ENCODE measurements at places on chromosomes 12 and 14.
A peak's percentile ranks its signal among the peaks of the same experiment; 100 is the strongest.

DNA sequence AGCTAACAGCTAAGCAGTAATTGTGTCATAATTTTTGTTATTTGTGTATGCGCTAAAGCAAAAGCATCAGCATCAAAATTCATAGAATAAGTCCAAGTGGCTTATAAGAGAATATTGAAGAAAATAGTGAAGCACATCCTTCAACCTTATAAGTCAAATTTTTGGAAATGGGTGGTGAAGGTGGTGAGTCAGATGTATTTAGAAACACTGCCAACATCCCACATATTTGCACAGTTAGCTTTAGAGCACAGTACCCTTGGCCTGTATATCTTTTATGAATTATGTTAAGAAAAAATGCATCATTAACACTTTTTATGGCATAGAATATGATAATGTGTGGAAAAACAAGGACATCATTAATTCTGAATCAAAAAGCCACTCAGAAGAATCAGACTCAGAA lies 8.0 kb downstream of the SYT10 start:
- no peak for DNase-seq

- DNase-seq = no peak
Measured at GRCh38 chr14:76446486-76446885, 70.5 kb downstream of the ESRRB start.

GRCh38 chr12:5489017-5489416 lies 57.1 kb downstream of the NTF3 start:
- DNase-seq = no peak

DNA sequence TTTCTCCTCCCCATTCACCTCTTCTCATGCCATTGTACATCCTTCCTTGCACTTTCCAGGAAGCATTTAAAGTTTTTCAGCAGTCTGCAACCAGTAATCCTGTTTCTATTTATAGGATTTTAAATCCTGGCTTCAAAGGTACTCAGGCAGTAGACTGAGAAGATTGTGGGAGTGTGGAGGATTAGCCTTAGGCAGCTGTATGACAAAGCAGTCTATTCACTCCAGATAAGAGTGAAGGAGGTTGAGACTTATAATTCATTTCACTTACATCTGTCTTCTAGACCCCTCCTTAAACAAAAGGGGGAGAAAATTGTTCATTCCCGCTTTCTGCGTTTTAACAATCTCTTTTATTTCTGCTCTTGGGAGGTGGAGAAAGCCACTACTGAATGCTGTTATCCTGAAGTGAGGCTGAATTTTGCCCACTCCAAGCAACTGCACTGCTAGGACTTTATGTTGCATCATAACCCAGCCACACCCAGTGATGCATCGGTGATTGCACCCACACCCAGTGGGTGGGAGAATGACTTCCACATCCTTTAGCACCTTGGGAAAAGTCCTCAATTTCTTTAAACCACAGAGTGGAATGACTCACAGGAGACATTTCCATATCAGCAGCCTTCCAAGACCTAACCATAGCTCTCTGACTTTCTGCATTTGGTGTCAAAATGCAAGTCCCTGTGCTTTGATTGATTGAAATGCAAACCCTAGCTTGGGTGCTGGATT lies 382.5 kb upstream of the ATP2B1 start:
- no peak for DNase-seq

DNA sequence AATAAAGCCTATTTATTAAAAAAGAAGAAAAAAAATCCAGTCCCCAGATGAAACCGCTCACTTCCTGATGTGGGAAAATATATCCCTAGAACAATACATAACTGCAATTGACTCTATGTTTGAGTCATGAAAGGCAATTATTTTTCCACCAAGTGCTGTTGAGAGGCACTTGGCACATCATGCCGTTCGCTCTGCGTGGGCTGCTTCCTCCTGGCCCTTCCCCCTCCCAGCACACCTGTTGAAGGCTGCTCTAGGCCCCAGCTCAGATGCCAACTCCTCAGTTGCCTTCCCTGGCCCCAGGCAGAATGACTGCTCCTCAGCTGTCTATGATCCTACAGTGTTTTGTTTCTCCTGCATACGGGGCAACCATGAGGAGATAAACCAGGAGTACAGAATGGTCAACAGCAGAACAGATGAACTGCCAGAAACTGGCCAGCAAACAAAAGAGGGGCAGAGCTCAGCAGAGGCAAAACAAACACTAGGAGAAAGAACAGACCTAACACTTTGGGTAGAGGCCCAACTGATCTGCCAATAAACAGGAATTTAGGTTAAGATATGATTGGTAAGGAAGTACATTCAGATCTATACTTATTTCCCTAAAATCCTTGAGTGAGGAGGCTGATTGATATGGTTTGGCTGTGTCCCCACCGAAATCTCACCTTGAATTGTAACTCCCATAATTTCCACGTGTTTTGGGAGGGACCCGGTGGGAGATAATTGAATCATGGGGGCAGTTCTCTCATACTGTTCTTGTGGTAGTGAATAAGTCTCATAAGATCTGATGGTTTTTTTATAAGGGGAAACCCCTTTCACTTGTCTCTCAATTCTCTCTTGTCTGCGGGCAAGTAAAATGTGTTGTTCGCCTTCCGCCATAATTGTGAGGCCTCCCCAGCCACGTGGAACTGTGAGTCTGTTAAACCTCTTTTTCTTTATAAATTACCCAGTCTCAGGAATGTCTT lies 58.6 kb downstream of the SLC38A1 start:
- no peak for DNase-seq

DNA sequence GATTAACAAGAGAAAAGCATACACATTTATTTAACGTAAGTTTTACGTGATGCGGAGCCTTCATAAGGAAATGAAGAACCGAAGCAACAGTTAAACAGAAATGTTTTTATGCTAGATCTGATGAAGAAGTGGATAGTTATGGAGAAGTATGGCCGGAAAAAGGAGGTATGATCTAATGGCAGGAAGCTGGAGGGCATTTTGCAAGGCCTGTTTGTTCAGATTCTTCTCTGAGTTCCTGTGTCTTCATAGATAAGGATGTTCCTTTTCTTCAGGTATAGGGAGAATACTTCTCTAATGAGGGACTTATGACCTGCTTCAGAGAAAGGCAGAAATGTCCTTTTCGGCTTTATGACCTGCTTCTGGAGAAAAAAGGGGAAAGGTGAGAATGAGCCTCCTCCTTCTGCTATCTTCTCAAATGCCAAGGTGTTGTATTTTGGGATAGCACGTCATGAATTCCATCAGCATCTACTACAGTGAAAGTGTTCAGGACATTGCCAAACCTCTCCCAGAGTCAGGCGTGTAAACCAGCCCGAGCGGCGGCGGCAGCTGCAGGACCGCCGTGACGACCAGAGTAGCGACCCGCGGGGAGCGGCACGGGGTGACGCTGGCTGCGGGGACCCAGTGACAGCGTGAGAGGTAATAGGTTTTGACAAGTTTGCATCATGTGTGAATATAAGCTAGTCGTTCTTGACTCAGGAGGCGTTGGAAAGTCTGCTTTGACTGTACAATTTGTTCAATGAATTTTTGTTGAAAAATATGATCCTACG lies 33.7 kb upstream of the SGPP1 start:
- no peak for DNase-seq

DNA sequence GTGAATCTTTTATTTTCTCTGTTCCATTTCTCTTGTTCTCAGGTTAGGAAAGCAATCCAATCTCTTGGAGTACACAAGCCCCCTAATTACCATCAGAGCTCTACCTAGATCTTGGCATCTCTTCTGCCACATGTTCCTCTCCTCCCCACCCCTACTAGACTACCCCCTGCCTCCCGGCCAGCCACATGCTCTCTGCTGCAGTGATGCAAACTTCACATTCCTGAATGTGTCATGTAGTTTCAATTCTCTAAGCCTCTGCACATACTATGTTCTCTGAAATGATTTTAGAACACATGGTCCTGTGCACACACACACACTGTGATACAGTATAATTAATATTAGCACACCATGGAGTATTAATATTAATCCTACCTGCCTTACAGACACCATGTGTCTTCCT lies 104.6 kb downstream of the EFCAB11 start:
- DNase-seq = no peak

- DNase-seq = peak; percentile 8
Measured at GRCh38 chr12:70366581-70367257, 629 bp downstream of the KCNMB4 start.

DNA sequence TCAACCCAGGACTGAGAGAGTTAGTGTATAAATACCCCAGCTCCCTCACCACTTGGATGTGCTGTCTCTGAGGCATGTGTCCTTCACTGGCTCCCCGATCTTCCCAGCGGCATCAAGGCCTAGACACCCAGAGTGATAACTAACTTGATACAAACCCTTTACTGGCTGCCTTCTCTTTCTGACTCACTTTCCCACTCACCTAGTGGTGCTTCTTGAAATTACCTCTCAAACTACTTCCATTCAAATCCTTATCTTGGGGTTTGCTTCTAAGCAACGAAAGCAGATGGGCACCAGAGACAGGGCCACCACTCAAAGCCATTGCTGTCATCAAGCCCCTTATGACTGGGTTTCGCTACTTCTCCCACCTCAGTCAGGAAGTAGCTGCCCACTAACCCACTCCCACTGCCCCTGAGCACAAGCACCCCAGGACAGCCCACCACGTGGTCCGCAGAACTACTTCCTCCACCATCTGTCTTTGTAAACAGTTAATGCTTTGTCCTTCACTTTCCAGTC lies 17.2 kb downstream of the ZFP36L1 start:
- no peak for DNase-seq
